ENCODE measurements at places on chromosomes 1 and 21. TPM values are rescaled to one million over a fixed set of nuclear protein-coding genes. Genes with fewer than 3 reads are reported as not detected.

GRCh38 chr1:151372058-151372934 lies at the start of gene SELENBP1:
SELENBP1 (minus strand) TSS chr1:151372705; CDS start chr1:151372641, 64 bp downstream.
- DNase-seq, result peak; percentile 94

- DNase-seq, result no peak
Observed at GRCh38 chr1:223410036-223410435, 16.8 kb downstream of the CCDC185 start.

- DNase-seq, result no peak
Observed at GRCh38 chr1:222926566-222926965, 111.7 kb downstream of the DISP1 start.

DNA sequence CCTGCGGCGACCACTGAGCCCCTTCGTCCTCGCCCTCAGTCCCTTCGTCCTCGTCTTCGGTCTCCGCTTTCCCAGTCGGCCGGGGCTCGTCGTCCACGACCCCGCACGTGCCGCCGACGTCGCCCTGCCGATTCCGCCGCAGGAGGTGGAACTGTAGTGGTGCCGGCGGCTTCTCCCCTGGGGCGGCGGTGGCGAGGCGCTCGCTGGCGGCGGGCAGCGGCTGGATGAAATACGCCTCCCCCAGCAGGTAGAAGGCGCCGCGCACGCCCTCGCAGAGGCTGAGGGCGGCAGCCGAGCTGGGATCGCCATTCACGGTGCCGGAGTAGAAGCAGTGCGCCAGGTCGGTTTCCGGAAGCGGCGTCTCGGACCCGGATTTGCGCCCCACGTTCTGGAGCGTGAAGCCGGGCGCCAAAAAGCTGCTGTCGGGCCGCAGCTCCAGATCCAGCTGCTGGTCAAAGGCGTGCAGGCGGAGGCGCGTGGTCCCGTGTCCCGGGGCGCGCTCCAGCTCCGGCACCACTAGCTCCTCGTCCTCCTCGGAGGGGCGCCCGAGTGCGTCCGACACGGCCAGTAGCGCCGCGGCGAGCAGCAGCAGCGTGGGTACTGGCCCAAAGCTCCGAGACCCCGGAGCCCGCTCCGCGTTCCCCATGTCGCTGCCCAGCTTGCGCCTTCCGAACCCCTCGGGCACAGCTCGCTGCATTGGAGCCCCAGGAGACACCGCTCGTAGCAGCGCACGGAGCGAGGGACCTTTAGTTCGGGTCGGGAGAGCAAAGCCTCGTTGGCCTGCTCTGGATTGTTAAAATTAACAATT lies 747 bp downstream of the ADAMTS1 start:
- peak; percentile 68 for DNase-seq

- no peak for DNase-seq
Observed at GRCh38 chr1:89064632-89065031, 376 bp downstream of the GBP1 start.

GRCh38 chr21:35400233-35400939 lies 351.3 kb upstream of the RUNX1 start:
- DNase-seq, result no peak

DNA sequence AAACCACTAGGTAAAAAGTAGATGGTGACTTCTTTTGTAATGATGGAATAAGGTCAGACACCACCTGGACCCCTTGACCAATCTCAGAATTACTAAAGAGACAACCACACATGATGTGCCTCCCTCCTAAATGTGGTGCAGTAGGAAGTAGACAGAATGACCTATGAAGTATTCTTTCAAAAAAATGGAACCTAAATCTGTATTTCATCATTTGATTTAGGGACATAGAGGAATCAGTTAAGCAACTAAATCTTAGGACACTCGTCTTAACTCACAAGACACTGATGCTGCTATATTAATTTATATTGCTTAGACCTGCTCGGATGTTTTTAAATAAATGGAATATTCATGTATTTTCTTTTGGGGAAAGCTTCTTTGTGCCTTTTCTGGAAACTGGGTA lies 80.9 kb upstream of the IRF2BP2 start:
- DNase-seq, result no peak

GRCh38 chr1:208841436-208841835 lies 597.3 kb upstream of the PLXNA2 start:
- no peak for DNase-seq

DNA sequence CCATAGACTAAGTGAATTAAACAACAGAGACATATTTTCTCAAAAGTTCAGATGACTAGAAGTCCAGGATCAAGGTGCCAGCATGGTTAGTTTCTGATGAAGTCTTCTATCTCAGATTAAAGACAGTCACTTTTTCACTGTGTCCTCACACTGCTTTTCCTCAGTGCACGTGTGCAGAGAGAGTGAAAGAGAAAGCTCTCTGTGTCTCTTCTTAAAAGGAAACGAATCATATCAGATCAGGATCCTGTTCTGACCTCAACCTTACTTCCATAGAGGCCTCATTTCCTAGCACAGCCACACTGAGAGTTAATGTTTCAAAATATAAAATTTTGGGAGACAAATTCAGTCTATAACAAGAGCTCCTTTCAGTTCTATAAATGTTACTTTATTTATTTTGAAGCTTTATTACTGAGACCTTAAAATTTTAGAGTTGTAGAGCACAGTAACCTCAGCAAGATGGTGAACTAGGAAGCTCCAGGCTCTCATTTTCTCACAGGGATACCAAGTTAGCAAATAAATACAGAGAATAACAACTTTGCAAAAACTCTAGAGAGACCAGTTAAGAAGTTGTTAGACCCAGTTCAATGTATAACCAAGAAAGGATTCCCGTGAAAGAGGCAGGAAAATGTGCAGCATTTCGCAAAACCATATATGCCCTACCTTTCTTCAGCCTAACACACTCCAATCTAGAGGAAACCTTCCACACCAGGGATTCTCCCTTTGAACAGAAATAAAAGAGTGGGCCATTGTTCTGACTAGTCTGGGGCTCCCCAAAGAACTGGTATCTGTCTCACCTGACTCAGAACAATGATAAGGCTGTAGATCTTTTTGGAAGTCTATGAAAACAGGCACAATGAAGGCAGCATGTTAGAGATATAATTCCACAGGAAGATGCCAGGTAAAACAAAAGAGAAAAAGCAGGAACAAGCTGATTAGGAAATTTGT lies 372.2 kb downstream of the MRPL39 start:
- no peak for DNase-seq

GRCh38 chr1:61975638-61976037 lies 219.0 kb upstream of the L1TD1 start:
- DNase-seq, result no peak

DNA sequence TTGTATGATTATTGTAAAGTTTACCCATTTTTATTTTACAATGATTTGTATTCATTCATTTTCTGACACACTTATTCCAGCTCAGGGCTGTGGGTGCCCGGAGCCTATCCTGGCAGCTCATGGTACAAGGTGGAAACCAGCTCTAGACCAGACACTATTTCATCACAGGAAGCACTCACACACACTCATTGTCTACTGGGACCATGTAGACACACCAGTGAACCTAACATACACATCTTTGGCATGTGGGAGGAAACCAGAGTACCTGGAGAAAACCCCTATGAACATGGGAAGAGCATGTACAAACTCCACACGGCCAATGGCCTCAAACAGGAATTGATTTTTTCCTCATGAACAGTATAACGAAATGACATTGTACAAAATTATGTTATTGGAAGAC lies 2.4 kb downstream of the DTL start:
- no peak for DNase-seq

DNA sequence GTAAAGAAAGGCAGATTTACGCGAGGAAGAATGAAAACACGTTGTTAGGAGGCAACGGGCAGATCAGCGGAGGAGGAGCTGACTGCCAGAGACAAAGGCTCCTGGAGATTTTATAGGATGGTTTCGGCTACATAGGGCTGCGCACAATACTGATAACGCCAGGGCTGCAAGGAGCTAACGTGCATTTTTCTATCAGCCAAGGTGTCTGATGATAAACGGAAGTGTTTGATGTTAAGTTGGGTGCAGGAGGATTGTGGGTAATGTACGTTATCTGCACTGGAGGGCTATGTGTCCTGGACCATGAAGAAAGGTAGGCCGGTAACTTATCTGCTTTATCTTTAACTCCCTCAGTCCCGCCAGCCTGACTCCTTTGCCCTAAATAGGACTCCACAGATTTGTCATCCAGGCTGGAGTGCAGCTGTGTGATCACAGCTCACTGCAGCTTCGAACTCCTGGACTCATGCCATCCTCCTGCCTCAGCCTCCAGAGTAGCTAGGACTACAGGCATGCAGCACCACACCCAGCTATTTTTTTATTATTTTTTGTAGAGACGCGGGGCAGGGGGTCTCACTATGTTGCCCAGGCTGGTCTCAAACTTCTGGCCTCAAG lies 29.6 kb downstream of the SETD4 start:
- no peak for DNase-seq

DNA sequence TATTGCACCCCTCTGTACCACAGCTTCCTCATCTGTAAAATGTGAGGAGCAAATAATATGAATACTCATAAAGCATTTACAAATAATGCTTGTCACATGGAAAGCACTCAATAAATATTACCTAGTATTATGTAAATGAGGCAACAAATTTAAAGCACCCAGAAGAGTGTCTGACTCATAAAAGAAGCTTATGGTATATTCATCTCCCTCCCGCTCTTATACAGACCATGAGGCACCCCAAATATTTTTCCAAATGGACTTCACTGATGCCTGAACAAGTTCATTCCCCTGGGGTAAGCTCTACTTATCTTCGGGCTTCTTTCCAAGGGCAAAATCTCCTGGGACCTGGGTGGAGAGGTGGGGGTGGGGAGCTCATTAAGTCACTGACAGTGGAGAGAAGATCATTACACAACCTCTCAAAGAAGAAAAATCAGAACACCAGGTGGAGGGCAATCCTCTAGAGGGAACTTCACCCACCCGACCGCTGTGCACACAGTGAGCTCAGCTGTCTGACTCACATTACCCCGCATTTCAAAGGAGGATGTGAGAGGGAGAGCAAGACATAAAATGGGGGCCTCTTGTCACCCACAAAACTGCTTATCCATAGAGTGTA lies 166.2 kb downstream of the ASTN1 start:
- no peak for DNase-seq

- no peak for DNase-seq
Observed at GRCh38 chr21:20023193-20023592, 975.0 kb upstream of the NCAM2 start.

GRCh38 chr1:205519541-205520131 lies 15.2 kb downstream of the CDK18 start:
- no peak for DNase-seq

DNA sequence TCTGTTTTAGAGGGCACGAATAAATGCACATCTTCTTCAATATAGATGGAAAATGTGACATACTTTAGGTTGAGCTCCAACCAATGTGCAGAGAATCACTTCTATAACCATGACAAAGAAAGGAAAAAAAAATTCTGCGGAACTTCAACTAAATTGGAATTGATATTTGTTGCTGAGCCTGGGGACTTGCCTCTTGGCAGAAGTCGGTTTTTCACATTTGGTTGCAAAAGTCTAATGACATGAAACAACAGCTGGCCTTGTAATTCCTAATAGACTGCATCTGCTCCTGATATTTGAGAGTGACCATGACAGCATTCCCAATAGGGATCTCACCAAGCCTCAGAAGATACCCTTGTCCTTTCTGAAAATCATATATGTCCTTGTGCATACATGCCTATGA lies 112.8 kb downstream of the PRRX1 start:
- DNase-seq, result peak; percentile 15

DNA sequence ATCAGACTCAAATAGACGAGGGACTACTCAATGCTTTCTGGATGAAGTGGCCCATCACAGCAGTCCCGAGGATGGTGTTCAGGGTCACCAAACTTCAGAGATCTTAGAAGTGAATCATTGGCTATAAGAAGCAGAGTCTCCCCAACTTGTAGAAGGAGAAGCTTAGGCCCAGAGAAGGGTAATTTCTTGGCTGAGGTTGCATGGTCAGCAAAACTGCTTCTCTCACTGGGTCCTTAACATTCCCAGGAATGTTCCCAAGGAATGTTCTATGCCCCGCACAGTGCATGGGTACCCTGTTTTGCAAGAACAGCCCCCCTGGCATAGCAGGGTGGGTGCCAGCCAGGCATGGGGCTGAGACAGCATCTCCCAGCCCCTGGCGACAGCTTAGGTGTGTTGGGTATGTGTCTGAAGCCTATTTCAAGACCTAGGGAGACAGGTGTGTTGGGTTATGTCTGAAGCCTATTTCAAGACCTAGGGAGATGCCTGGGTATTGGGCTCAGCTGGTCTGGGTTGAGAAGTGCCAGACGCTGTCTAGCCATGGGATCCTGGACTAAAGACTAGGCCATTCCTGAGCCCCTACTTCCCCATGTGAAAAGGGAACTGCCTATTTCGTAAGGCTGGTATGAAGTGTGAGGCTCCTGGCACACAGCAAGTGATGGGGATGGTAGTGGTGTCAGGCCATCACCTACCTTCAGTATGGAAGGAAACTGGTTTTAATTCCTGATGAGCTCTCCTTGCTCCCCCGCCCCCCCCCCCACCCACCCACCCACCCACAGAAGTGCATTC lies 26.1 kb downstream of the PADI6 start:
- no peak for DNase-seq

GRCh38 chr1:30904962-30905335 lies 3.6 kb downstream of the SDC3 start:
- DNase-seq, result no peak

- no peak for DNase-seq
Observed at GRCh38 chr1:72100771-72101170, 181.6 kb downstream of the NEGR1 start.

DNA sequence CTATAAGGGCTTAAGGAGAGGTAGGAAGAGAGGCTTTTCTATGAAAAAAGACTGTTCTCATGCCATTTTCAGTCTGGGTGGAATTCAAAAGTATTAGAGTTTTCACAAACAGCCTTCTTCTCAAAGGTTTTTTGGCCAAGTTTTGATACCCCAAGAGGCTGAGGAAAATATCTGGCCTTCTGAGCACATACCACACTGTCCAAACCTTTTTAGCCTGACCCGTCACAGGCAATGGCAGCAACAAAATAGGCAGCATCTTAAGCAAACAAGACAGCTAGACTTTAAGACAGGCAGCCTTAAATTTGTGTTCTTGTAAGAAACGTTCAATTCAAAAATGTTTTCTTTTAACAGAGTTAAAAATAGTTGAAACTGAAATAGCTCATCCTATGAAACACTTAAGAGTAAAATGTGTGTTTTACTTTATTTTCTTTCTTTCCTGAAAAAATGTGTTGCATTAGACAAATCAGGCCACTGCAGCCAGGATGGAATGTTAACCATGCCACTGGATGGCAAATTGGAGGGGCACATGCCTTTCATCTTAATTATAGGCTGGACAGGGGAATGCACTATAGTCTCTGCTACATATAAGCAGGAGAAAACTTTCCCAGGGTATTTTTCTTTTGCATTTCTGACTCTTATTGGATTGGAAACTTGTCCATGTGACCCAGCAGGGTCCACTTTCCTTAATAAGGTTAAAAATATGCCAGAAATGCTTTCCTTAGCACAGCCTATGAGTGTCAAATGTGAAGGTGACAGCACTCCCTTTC lies 315.0 kb downstream of the TGFB2 start:
- DNase-seq, result no peak

PTCH2 gene
- total RNA-seq, result 0.32 TPM

ADORA1 gene
- 7.9 TPM for total RNA-seq

HIVEP3 gene
- 6.4 TPM for total RNA-seq

HPCAL4 gene
- 0.15 TPM for total RNA-seq

GPR153 gene
- 2.5 TPM for total RNA-seq

KCNQ4 gene
- 2.1 TPM for total RNA-seq

STIL gene
- total RNA-seq, result 0.44 TPM

RGS18 gene
- 0.64 TPM for total RNA-seq

MTARC2 gene
- 26.7 TPM for total RNA-seq

VSIG8 gene
- not detected for total RNA-seq

BSND gene
- not detected for total RNA-seq

CATSPERE gene
- 0.44 TPM for total RNA-seq

DISP1 gene
- 6.1 TPM for total RNA-seq

RUNX3 gene
- 0.39 TPM for total RNA-seq

ANKRD34A gene
- 0.72 TPM for total RNA-seq

CLCA4 gene
- not detected for total RNA-seq
